ENCODE measurements at places on chromosomes 12 and 14.

DNA sequence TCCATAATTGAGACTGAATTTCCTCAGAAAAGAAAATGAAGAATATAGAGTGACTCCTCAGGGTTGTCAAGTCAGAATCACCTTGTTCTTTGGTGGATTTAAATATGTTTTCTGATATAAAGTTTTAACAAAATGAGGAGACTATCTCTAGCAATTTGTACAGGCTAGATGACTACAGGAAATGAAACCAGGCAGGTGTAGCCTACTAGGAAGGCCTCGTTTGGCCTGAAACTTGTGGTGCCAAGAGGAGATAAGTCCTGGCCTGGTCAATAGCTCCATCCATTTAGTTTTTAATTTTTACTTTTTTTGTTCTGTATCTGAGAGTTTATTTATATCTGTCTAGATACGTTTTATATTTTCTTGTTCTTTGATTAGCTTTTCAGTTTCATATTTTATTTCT is 41.5 kb downstream of the SNAPC1 start:
- DNase-seq, result no peak

- DNase-seq, result no peak
These were observed 14.3 kb downstream of the PTCSC3 start for GRCh38 chr14:36162267-36162666.

GRCh38 chr14:59819446-59820088 is 51.0 kb downstream of the RTN1 start:
- no peak for DNase-seq

GRCh38 chr12:2355198-2355597 is 302.4 kb downstream of the CACNA1C start:
- DNase-seq, result no peak

DNA sequence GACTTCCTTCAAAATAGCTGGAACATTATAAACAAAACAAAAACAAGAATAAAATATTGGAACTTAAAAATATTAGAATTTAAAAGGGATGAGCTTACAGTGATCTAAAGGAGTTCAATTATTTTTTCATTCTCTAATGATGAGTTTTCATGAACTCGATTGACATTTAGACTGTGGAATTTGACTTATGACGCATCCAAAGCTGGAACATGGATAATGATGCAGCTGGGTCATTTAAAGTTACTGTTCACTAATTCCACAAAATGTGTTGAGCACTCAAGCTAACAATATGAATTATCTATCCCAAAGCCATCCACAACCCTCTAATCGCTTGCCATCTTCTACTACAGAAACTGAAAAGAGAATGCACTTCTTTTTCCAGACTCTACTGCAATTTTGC is 42.5 kb downstream of the LIN7A start:
- DNase-seq, result no peak
